NCI-H748 treated with DMSO at 0.1 percent for 48 hours (cell line): ENCODE measurements at places on chromosomes 1 and 21.

GRCh38 chr1:186740324-186740723, 60.1 kb upstream of the PTGS2 start:
- DNase-seq, result no peak

- peak; percentile 68 for DNase-seq
Measured at GRCh38 chr1:159867664-159868026, 5.2 kb upstream of the VSIG8 start.

DNA sequence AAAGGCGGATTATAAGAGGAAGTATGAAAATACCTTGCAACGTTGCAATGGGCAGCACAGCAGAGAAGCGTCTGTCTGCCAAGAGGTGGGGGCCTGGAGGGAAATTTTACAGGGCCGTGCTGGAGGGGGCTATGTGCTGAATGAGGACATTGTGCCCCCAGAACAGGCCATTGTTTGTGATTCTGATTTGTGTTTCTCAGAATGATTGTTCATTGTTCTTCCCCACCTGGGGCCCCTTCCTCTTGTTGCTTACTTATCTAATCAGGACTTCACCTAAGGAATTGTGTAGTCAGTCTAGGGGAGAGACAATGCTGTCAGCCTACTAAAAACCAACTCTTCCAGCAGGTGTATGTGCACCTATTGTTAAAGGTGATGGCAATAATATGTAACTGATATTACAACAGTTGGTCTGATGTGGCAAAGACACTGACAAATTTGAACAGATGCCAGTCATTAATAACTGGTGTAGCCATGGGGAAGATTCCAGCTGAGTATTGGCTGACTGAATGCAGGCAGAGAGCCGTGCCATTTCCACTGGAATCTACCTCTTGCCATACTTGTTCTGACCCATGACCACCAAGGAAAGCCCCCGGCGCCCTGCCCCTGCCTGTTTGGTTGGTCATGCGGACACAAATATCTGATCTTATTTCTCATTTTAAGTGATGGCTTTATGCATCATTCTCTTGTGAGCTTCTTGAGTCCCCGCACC, 45.2 kb upstream of the PSEN2 start:
- no peak for DNase-seq

- no peak for DNase-seq
Measured at GRCh38 chr1:119316870-119317416, 51.6 kb upstream of the HAO2 start.

- DNase-seq, result no peak
Measured at GRCh38 chr21:25734654-25734903, 125 bp downstream of the ATP5PF start.

- no peak for DNase-seq
Measured at GRCh38 chr1:155649676-155650075, 38.9 kb downstream of the YY1AP1 start.

GRCh38 chr1:203086992-203087763, 1.4 kb upstream of the MYOG start:
- no peak for DNase-seq

- DNase-seq, result no peak
Measured at GRCh38 chr1:54927472-54928240, 40.7 kb upstream of the DHCR24 start.

GRCh38 chr1:40612345-40612831, 53.1 kb downstream of the RIMS3 start:
- DNase-seq, result peak; percentile 99

DNA sequence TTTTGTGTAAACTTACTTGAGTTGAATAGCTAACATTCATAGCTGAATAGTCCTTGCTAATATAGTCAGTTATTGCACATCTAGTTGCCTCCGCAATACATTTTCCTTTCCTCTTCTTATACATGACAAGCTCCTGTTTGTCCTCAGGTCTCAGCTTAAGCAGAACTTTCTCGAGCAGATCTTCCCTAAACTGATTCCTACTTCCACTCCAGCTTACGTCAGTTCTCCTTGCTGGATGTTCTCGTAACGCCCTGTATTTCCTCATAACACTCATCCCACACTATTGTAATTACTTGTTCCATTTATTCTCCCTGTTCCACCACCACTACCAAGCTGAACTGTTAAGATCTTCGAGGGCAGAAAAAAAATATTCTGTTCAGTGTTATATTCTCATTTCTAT, 15.1 kb upstream of the OMA1 start:
- DNase-seq, result no peak

DNA sequence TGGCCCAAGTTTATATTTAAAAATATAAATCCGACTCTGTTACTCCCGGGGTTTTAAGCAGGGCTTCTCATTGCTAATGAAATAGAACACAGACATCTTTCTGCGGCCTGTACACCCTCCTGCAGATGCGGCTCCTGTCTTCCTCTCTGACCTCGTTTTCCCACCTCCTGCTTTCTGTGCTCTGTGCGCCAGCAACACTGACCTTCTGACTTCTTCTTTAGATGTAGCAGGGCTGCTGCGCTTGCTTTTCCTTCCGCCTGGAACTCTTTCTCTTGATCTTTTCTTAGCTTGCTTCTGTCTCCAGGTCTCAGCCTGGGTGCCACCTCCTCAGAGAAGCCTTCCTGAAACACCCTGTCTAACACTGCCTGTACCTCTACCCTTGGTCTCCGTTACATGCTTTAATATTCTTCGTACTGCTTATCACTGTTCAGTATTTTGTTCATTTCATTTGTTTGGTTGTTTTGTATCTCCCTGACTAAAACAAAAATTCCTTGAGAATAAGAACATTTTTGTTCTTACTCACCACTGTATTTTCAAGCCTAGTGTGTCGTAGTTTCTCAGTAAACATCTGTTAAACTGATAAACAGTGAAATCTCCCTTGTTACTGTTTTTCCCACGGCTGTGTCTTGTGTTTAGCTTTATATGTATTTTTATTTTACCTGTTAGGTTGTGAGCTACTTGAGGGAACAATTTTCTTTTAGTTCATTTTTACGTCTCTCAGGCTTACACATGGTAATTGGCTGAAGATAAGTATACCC, 79.0 kb downstream of the ST3GAL3 start:
- no peak for DNase-seq

DNA sequence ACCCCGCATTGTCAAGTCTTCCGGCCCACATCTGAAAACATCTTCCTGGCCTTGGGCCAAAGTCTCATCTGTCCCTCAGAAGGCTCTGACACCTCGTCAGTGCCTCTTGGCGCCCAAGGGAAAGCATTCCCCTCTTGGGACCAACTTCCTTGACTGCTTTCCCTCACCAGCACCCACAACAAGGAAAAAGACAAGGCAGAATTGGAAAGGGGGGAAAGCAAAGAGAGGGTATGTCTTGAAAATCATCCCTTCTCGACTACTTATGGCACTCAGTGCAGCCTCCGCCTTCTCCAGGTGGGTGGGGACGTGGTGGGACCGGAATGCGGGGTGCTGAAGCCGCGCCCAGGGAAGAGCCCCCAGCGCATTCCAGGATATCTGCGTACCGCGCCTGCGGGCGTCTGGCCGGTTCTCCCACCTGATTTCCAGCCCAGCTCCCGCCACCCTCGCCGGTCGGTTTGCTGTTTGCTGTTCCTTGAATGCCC, 554 bp upstream of the SLC39A1 start:
- no peak for DNase-seq

GRCh38 chr21:28795251-28795650, 197.4 kb downstream of the LTN1 start:
- no peak for DNase-seq

GRCh38 chr1:43653339-43653738, 3.4 kb downstream of the KDM4A start:
- no peak for DNase-seq

DNA sequence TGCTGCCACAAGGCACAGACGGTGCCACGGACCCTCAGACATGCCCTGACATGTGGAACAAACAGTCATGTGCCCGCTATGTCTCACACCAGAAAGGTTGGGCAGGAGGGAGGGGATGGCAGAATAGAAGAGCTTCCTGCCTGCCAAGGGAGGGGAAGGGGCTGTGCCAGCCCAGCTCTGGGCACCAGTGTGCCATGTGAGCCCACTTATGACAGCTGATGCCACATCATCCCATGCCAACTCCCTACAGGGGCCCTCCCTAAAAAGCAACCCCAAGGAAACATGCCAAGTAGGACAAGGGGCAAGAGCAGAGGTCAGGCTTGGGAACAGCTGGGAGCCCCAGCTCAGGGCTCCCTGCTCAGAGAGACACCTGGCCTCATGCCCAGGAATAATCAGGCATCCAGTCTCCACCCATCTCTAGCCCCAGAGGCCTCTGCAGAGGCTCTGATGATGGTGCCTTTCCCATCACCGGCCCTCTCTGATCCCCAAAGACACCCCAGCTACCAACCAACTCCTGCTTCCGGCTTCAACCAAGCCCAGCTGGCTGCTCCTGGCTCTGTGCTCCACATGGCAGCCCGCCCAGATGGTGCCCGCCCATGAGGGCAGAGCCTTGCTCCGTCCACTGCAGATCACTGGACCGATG, 10.3 kb downstream of the ADGRB2 start:
- DNase-seq, result no peak

GRCh38 chr1:212586206-212587015, 22.1 kb upstream of the ATF3 start:
- no peak for DNase-seq

DNA sequence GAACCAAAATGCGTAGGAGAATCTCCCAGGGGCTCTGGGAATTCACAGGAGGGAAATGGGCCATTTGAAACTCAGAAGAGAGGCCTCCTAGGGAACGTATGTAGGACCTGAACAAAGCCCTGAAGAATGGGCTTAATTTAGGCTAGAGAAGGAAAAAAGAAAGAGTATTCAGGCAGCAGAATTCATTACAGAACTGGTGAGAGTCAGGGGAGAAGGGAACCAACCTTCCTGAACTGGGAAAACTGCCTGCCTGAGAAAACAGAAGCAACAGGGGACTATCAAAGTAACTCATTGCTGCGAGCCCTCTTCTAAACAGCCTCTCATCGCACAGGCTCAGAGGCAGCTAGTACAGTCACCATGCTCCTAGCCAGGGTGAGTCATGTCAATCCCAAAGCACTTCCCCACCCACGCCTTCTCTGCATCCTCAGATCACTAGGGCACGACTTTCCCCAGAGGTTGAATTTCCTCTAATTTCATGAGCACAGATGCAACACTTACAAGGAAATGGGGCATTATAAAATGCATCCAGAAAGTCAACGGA, 98.1 kb downstream of the ADSS2 start:
- no peak for DNase-seq

- no peak for DNase-seq
Measured at GRCh38 chr1:111571987-111572386, 47.6 kb upstream of the RAP1A start.

GRCh38 chr1:167561753-167562152, 8.2 kb upstream of the CREG1 start:
- DNase-seq, result no peak

- DNase-seq, result no peak
Measured at GRCh38 chr1:172134087-172134731, 286.3 kb upstream of the C1orf105 start.

DNA sequence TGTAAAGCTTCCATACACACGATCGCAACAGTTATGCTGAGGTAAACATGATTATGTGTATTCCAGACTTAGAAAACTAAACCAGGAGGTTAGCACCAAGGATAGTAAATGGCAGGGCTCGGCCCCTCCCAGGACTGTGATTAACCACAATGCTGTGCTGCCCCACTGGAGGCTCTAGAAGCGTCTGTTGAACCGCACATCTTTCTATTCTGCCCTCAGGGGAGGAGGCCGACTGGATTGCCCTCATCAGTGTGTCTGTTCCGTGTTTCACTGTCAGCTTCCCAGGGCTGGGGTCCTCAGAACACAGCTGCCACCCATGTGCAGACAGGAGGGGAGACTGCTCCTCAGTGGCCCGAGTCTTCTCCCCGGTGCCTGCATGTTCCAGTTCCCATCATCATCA, 12.8 kb upstream of the ASCL5 start:
- no peak for DNase-seq

DNA sequence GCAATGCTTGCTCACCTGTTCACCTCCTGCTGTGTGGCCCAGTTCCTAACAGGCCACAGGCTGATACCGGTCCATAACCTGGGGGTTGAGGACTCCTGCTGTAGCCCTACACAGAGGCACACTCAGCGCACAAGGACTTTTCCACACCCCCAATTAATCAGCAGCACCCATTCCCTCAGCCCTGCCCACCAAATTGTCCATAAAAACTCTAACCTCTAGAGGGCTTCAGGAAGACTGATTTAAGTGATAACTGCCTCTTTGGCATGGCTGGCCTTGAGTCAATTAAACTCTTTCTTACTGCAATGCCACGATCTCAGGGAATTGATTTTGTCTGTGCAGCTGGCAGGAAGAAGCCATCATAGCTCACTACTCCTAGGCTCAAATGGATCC, 71.3 kb upstream of the MUTYH start:
- no peak for DNase-seq

DNA sequence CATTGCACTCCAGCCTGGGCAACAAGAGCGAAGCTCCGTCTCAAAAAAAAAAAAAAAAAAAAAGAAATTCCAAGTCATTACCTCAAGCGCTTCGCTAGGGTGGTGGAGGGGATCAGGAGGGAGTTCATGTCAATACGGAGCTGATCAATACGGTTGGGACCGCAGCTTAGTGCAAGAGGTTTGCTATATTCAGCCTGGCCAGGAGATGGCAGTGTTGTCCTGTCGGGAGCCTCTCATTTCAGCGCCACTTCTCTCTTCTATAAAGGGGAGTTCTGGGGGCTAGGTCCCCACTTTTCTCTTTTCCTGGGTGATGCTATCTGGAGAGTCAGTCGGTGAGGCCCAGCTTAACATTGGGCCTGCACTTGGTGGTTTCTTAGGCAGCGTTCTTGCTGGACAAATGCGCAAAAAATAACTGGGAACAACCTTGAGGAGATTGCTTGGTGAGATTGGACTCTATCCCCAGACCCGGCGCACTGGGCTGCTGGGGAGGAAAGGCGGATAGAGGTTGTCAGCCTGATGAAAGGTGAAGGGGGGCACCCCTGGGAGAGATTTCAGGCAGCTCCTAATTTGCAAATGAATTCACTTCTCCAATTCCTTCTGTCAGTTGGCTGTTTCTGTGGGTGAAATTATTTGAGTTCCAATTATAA, 40.4 kb downstream of the KIAA0040 start:
- peak; percentile 10 for DNase-seq

- DNase-seq, result no peak
Measured at GRCh38 chr1:236948381-236948780, 55.9 kb downstream of the MT1HL1 start.

GRCh38 chr1:28028873-28029654, 59.3 kb downstream of the EYA3 start:
- no peak for DNase-seq

DNA sequence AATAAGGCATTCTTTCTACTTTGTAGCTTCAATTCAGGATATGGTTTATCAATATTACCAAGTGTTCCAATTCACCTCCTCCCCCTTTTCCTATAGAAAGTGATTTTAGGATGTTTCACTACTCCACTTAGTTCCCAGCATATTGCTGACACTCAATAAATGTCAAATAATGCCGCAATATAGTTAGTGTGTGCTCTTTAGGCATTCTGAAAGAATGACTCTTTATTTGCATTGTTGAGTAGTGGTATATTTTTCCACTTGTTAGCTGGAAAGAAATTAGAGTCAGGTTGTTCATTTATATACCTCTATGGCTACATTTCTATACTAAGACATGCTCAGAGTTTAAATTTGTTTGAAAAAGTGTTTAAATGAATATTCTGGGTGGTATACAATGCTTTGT, 154.6 kb upstream of the C1orf105 start:
- DNase-seq, result no peak
